IPS DF 19.7 (cell line): ENCODE measurements at places on chromosomes 2 and 18.

DNA sequence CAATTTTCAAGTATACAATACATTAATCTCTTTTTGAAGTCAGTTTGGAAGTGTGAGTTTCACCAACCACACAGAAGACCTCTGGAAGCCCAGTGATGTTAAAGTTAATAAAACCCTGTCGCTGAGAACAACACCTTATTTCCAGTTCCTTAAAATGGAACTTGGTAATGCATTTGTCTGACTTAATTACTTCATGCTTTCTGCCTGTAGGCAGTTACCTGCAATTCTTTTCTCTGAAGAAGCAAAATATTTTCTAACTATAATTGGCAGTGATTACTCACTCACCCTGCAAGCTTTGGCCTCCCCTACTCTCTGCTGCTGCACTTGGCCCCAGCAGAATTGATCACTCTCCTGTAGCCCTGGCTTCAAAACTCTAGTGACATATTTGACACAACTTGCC lies 81.5 kb downstream of the TXNL1 start:
- no peak for DNase-seq

DNA sequence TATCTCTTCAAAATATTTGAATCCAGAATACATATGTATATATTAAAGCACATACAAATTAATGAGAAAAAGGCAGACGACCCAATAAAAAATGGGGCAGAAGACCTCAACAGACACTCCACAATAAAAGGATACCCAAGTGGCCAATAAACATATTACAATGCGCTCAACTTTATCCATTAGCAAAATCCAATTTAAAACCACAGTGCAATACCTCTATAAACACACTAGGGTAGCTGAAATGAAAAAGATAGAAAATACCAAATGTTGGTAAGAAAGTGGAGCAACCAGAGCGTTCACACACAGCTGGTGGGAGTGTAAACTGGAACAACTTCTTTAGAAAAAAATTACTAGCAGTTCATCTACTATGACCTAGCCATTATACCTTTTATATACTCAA lies 75.3 kb downstream of the CCDC148 start:
- DNase-seq, result no peak

- no peak for DNase-seq
These were observed 16.1 kb upstream of the VPS54 start for GRCh38 chr2:64035072-64035942.

- DNase-seq, result no peak
These were observed 12.3 kb downstream of the CRIM1 start for GRCh38 chr2:36367895-36368353.

GRCh38 chr18:60563082-60563481 lies 190.5 kb upstream of the MC4R start:
- no peak for DNase-seq
